H54 (cell line): ENCODE measurements at places on chromosomes 4 and X.

- DNase-seq: no peak
Measured at GRCh38 chrX:73131877-73132276, 52.6 kb upstream of the PABPC1L2A start.

DNA sequence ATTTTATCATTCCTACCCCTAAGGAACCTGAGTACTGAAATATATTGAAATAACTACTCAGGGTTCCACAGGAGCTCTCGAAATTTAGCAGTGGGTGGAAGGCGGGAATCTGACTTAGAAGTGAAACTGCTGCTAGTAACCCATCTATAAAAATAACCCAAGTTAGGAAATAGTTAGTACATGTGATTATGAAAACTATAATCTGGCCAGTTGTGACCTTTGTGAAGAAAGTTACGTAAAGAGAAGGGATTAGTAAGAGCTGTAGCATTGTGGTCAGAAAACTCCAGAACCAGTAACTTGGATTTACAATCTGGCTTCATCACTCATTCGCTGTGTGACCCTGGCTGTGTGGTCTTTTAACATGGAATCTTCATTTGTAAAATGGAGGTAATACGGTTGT lies 175.5 kb downstream of the RAPGEF2 start:
- DNase-seq: no peak

DNA sequence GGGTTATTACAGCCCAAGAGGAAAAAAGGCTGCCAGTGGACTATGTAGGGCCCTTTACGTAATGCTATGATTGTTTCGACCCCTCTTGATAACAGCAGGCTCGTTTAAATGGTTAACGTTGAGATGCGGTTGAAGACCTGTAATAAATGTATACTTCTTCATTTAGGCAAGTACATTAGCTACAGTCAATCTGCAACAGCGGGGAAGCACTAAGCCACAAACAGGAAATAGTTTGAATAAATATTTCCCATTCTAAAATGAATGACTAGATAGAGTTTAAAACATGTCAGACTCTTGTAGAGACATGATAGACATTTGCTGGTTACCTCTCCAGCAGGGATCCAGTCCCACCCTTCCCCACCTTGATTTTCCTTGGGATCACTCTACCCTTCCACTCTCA lies 38.1 kb upstream of the STIM2 start:
- no peak for DNase-seq

- DNase-seq: no peak
Measured at GRCh38 chr4:13918991-13919441, 291.5 kb upstream of the BOD1L1 start.

DNA sequence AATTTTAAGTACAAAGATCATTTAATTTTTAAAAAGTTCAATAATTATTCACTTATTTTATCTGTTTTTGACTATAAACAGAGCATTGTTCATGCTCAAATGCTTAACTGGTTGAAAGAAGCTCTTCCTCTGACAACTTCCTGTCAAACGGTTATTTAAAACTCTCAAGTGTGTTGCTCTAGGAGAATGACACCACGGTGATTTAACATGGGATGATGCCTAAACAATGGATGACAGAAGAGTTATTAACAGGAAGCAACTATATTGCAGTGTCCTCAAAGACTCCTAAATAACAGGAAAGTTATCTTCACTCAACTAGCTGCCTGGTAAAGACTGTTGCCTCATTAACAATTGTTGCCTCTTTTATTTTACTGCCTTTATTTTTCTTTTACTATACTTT lies 509.6 kb downstream of the PACRGL start:
- no peak for DNase-seq

- DNase-seq: no peak
Measured at GRCh38 chrX:132480581-132481203, 8.1 kb downstream of the MBNL3 start.

DNA sequence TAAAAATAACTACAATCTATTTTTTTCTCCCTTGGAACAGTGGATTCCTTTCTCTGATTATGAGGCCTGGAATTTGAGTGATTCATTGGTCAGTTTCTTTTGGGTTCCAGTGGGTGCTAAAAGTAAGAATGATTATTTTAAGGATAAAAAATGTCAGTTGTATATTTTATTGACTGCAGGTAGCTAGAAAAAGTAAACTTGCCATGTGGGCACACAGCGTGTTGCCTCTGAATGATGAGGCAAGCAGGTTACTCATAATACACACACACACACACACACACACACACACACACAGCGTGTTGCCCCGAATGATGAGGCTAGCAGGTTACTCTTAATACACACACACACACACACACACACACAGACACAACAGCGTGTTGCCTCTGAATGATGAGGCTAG lies 13.8 kb downstream of the GALNT7 start:
- DNase-seq: no peak

GRCh38 chr4:181509073-181509472 lies 734.1 kb upstream of the TENM3 start:
- DNase-seq: no peak

DNA sequence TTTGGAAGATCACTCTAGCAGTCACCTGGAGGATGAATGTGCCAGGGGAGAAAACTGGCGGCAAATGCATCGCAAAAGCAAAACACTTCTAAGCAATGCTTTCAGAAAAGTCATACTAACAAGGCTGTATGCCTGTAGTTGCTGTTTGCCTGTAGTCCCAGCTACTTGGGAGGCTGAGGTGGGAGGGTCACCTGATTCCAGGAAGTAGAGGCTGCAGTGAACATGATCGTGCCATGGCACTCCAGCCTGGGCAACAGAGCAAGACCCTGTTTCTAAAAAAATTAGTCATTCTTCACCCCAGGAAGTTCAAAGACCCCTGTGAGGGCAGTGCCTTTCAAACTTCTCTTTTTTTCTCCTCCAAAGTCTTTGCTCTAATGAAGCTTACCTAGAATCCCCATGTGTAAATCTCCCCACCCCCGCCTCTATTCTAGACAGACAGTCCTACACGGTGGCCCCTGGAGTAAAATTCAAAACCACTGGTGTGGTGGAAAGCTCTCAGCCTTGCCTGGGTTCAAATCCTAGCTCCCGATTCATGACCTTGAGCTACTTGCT lies 5.5 kb downstream of the SOWAHD start:
- no peak for DNase-seq

- DNase-seq: no peak
Measured at GRCh38 chrX:49838374-49838773, 9.3 kb downstream of the PAGE4 start.

DNA sequence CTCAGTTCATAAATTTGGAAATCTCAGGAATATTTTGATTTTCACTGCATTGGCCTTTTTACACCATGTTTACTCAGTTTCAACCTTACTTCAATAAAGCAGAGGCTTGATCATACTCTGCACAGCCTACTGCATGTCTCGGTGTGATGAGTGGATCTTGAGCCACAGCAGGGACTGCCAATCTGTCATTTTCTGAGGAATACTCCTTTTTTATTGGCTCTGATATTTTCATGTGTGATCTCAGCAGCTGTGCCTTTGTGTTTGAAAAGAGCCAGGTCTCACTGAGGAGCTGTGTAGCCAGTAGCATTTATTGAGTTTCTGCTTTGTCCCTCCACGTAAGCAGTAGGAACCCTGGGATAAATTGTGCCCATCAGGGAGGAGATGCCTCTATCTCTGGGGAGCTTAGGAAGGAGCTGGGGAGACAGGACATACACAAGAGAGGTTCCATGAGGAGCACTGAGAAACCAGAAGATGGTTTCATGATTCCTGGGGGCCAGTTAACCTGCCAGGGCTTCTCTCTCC lies 18.9 kb upstream of the TRIM2 start:
- no peak for DNase-seq

- peak; percentile 22 for DNase-seq
Measured at GRCh38 chr4:8316251-8316771, 46.8 kb downstream of the HTRA3 start.

DNA sequence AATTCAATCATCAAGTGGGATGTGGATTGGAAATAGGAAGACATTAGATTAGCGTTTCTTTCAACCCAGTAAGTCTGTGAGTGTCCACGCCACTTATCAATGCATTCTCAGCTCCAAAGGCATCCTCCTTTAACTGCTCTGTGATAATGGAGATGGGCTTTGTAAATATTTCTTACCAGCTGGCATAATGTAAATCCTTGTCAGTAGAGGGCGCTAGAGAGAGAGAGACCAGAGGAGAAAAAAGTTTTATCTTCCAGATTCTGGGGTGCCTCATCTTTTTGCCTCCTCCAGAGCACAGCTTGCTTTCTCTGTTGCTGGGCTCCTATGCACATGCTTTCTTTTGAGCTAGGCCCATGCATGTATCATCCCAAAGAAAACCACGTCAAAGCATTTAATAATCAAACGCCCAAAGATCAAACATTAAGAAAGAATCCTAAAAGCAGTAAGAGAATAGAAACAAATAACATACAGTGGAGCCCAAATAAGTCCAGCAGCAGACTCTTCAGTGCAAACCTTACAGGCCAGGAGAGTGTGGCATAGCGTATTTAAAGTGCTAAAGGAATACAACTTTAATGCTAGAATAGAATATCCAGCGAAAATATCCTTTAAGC lies 9.6 kb upstream of the MTMR1 start:
- no peak for DNase-seq

GRCh38 chrX:76155786-76156185 lies 17.1 kb upstream of the PBDC1 start:
- no peak for DNase-seq

- no peak for DNase-seq
Measured at GRCh38 chr4:136922066-136922465, 610.2 kb downstream of the PCDH18 start.

- DNase-seq: no peak
Measured at GRCh38 chr4:151407466-151408379, 1.3 kb upstream of the FHIP1A start.

DNA sequence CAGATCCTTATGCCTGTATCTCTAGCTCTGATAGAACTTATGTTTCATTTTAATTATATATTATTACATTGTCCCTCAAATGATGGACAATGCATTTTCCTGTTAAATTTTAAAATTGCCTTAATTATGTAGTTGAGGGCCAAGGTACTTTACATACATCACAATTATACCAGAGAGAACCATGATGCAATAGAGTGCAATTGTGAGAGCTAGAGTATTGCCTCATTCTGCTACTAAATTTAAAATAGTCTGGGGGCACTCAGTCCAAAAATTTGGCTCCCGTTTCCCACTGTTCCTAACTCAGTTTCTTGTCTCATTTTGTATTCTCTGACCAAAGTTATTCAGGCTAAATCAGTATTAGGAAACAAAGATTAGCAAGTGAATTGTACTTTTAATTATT lies 378.5 kb upstream of the ZFP42 start:
- no peak for DNase-seq
